ENCODE measurements at places on chromosomes 12 and 14. TPM values are rescaled to one million over a fixed set of nuclear protein-coding genes. Genes with fewer than 3 reads are reported as not detected.

Gene WBP11
- 17.2 TPM for total RNA-seq

Gene CEP128
- 6.1 TPM for total RNA-seq

Gene CDH24
- 3.4 TPM for total RNA-seq

Gene OR6C1
- not detected for total RNA-seq

Gene SLC7A8
- total RNA-seq, result 22.2 TPM

Gene PLA2G1B
- not detected for total RNA-seq

Gene PRH1
- total RNA-seq, result 5.3 TPM

Gene STAC3
- total RNA-seq, result 0.95 TPM

DNA sequence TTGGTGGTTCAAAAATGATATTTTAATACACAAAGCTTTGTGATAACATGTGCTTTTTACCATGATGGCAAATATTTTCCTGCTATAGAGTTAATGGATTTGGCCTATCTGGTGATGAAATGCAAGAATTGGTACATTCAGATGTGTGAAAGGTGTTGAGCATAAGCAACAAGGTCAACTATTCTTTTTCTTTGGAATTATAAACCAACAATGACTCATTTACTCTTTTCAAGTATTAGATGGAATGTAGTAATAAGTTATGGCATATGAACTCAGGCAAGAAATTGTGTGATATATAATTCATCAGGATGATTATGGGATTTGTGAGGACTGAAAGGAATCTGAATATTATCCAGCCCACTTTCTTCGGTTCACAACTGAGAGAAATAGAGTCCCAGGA is 471.4 kb downstream of the ETNK1 start:
- DNase-seq, result no peak

- DNase-seq, result no peak
Observed at GRCh38 chr14:88559852-88560251, 3.0 kb upstream of the ZC3H14 start.

GRCh38 chr12:75944097-75944904 is 87.3 kb downstream of the PHLDA1 start:
- no peak for DNase-seq

DNA sequence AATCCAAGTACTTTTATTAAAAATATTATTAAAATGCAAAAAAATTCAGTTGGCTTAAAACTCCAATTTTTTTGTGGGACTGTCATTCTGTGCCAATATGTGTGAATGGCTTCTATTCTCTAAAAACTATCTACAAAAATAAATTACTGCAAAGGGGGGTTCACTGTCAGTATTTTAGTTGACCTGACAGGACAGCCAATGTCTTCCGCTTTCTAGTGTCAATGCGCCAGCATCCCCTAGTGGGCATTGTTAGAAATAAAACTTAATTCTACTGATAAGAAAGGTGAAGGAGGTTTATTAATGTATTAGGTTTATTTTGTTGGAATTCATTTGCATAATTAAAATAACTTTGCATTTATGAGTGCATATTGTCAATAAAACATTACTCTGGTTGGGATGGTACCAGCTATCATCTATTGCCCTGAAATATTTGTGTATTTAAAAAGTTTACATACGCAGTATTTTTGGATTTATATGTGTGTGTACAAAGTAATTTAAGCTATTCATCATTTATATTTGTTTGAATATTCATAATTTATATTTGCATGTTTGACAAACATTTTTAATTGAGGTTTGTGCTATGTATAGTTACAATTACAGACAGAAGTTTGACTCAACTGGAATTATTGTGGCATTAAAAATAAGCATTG is 527.2 kb downstream of the FLRT2 start:
- no peak for DNase-seq

DNA sequence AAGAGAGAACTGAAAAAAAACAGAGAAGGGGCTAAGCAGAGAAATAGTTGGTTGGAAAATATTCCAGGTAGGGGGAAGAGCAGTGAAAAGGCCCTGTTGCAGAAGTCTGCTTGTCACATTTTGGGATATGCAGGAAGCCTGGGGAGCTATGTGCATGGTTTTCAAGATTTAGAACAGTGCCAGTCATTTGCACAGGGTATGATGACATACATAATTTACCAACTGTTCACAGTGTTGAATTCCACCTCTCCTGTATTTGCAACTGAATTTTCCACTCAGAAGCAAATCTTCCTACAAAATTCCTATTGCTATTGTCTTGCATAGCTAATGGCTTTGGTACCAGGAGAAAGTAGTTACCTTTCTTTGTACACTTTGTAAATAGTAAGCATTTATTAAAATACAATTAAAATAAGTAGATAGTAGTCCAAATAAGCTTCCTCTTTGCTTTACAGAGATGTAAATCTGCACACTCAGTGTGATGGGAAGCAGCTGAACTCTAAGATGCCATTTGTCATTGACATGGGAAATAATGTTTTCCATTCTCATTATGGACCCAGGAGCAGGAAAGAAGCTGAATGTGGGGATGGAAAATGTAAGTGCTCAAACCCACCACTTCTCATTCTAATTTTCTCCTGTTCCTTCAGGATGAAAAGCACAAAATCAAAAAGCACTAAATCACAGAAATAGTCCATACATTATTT is 177.4 kb downstream of the BTG1 start:
- no peak for DNase-seq

DNA sequence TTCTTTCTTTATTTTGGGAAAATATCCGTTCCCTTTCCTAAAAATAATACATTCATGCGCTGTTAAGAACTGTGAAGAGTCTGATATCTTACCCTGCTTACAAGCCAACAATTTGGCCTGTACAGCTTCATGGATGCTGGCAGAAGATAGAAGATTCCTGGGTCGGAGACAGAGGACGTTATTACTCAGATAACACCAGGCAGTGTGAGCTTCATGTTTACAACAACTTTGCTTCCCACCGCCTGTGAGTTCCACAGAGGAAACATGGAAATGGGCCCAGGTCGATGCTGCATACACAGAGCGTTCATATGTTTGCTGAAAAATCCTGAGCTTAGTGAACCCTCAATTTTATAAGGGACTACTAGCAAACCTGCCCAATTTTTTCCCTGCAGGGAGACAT is 705.6 kb upstream of the SEL1L start:
- DNase-seq, result no peak

GRCh38 chr14:101247842-101248725 is 313.2 kb upstream of the DIO3 start:
- DNase-seq, result no peak

GRCh38 chr14:67532998-67533753 is at the start of gene PLEKHH1:
Gene PLEKHH1, plus strand, starts transcription at chr14:67533290. Its CDS starts 8,578 bp downstream, at chr14:67541868.
- DNase-seq, result no peak

DNA sequence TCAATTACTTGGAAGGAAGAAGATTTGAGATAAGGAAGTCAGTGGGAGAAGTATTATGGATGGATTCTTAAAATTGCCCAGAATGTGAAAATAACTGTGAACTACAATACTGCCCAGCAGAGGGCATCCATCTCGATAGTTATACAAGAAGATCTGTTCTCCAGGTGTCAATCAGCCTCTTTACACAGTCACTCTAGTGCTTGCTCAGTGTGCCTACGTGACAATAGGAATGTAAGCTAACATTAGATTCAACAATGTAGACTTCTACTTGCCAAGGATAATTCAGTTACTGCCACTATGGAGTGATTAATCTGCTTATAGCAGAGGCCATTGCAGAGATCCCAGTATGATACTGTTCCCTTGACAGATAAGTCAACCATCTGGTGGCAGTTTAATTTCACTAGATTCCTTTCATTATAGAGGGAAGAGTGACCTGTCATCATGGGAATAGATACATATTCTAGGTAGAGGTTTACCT is 10.6 kb upstream of the MAP4K5 start:
- DNase-seq, result no peak

DNA sequence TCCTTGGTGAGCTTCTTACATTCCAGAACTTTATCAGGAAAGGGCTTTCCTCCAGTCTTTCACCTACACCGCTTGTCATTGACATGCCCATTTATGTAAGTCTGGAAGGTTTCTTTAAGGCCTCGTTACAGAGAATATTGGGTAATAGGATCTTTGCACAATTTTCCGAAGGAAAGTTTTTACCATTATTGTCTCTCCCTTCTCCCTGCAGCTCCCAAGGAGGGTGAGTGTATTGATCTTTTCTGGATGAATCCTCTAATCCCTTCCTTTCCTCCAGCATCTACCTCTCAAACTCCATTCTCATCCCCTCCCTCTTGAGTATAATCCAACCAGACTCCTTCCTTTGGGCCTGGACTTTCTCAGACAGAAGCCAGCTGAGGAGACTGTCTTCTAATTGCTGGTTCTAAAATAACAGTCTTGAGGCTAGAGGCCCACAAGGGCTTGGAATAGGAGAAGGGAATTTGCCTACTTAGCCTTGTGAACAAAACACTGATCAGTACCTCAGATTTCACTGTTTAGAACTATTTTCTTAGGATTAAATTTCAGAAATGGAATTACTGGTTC is 21.8 kb downstream of the WNK1 start:
- no peak for DNase-seq

DNA sequence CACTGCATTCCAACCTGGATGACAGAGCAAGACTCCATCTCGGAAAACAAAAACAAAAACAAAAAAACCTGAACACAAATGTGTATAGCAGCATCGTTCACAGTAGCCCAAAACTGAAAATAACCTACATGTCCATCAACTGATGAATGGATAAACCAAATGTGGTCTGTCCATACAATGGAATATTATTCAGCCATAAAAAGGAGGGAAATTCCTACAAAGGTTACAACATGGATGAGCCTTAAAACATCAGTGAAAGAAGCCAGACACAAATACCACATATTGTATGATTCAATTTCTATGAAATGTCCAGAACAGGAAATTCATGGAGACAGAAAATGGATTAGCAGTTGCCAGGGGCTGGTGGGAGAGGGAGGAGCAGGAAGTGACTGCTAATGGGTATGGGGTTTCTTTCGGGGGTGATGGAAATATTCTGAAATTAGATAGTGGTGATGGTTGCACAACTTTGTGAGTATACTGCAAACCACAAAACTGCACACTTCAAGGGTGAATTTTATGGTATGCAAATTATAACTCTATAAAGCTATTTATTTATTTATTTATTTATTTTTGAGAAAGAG is 4.0 kb downstream of the MYL2 start:
- DNase-seq, result no peak

- no peak for DNase-seq
Observed at GRCh38 chr12:120048263-120048662, 59.2 kb downstream of the BICDL1 start.

DNA sequence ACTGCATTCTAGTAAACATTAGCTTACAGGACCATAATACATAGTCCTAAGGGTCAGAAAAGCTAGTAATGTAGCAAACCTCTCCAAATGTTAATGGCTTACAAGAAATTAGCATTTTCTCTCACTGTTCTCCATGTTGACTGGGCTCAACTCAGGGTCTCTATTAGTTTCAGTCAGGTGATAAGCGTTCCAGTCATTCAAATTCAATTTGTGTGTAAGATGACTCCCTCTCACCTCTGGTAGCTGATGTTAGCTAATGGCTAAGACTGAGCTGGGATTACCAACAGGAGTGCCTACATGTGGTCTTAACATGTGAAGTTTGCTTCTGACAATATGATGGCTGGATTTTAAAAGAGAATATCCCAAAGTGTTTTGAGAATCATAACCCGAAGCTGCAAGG is 630.5 kb upstream of the USP15 start:
- no peak for DNase-seq

DNA sequence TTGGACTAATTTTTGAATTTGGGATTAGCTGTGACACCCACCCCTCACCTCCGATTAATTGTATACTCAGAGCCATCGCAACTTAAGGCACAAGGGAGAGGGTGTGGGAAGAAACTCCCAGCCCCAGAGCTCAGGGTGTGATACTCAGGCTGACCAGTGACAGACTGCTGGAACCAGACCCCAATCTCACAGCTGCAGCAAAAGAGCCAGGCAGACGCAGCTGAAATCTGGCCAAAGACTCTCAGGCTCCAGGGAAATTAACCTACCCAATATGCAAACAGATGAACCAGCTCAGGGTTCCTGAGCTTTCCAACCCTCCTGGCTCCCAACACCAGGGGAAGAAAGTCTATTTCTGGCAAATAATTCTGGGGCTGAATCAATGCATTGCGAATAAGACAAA is 30.5 kb downstream of the ANAPC7 start:
- no peak for DNase-seq

DNA sequence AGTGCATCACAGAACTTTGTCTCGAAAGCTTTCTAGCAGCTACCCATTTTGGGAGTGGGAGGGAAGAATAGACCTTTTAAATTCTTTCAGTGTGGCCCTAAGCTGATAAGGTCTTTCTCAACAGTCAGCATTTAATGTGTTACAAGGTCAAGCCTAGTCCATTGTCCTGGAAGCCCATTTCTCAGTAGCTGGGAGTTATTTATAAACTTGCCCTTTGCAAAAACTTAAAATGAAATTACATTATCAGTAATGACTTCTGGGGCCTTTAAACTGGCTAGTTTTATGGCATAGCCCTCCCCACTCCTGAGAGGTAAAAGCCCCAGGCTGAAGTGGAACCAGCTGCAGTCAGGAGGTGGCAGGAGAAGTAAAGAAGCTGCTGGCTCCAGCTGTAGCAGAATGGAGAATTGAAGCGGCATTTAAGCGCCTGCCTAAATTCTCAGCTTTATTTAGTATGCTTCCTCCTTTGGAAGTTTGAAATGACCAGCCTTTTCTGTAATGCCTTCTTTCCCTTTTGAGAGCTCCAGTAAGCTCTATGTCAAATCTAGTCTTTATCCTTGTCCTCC is 12.4 kb downstream of the COPZ1 start:
- DNase-seq, result no peak

- no peak for DNase-seq
Observed at GRCh38 chr12:96194971-96195844, 1.0 kb downstream of the ELK3 start.

- no peak for DNase-seq
Observed at GRCh38 chr12:51335931-51336330, 10.5 kb downstream of the CELA1 start.

All from esophagus squamous epithelium (tissue), 5 donors.